ENCODE measurements at places on chromosomes 4 and X.

DNA sequence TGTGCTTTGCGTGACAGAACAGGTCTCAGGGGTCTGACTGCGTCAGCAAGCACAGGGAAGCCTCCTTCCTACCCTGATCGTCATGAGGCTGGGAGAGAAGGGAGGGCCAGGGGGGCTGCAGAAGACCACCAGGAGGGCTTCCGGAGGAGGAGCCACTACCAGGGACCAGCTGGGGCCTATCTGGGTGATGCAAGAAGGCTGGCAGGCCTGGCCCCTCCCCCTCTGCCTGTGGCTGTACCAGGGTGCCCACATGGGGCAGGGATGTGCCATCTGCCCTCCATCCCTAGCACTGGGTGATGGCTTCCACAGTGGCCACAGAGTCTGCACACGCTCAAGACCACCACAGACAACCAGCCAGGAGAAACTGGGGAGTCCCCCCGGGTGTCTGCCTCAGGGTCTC lies 116.4 kb upstream of the NKX1-1 start:
- no peak for DNase-seq

DNA sequence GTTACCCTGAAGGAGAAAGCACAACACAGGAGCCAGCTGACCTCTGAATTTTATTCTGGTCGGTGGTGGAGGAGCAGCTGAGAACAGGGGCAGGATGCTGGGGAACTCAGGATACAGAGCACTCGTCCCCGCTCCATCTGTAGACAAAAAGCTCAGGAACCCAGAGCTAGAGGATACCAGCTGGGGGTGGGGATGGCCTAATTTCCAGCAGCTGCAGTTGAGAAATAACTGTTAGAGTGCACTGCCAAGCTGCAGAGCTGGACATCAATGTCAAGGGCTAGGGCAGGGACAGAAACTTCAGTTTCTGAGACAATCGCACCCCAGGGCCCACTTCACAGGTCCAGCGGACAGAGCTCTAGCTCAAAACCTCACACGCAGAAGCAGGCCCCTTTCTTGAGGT lies 122.1 kb upstream of the GUCY1A1 start:
- DNase-seq, result no peak

DNA sequence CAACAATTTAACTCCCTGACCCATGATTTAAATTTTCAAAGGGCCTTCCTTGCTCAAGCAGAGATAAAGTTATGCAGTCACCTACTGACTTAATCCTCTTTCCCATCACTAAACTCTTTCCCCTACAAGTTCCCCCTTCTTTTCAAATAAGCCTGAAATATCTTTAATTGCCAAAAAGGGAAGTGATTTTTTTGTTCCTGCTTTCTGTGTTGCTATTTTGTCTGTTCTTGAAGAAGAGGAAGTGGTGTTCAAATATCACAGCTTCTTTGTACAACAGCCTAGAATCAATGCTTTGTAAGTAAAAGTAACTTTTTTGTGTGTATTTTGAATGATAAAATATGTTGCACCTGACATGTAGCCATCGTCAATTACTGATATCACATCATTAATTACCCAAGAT lies 595.9 kb downstream of the CENPC start:
- no peak for DNase-seq

DNA sequence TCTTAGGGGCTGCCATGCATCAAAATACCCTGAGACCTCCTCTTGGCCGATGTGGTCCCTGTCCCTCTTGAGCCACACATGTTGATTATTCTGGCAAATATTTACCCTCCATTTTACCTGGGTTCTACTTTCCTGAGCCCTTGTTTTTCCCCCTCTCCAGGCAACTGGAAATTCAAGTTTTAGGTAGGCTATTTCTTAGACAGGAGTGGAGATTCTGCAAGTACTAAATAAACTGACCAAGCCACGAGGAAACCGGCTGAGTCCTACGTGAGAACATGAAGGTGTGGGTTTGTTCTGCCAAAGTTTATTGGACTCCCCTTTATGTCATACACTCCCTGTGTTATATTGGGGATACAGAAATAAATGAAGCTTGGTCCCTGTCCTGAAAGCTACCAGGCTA lies 88.1 kb downstream of the RTL5 start:
- no peak for DNase-seq

DNA sequence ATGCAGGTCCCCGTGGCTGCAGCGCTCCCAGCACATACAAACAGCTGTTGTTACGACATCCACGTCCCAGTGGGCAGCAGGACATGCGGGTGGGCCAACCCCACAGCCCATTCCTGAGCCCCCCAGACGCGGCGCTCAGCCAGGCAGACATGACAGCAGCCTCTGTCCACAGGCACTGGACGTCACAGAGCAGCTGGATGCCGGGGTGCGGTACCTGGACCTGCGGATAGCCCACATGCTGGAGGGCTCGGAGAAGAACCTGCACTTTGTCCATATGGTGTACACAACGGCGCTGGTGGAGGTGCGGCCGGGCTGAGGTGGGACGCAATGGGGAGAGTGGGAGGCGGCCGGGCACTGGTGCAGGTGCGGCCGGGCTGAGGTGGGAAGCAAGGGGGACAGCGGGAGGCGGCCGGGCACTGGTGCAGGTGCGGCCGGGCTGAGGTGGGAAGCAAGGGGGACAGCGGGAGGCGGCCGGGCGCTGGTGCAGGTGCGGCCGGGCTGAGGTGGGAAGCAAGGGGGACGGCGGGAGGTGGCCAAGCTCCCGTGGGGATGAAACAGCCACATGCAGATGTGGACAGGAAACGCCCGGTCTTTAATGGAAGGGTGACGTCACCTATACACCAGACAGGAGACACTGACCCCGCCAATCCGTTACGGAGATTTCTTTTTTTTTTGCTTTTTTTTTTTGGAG lies 9.4 kb downstream of the PLCXD1 start:
- DNase-seq, result no peak

DNA sequence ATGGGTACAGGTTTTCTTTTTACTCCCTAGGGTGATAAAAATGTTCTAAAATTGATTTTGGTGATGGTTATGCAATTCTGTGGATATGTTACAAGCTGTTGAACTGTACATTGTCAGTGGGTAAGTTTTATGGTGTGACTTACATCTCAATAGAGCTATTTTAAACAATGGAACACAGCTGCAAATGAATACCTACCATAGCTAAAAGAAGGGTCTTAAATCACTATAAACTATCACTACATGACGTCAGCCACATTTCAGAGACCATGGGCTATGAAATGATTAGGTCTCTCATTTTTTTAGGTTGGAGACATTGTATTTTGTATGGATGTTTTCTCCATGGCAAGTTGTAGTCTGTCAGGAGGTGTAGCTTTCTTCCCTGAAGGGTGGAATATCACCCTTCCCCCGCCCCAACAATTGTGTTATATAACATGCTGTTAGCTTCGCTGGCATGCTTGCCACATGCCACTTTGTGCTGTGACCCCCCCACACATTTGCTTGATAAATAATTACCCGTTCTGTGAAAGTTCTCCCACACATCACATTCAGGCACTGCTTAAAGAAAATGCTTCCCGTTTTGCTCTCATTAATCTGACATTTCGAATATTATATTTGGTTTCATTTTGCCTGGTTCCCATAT lies 159.7 kb downstream of the ARHGAP10 start:
- DNase-seq, result no peak

GRCh38 chr4:79450053-79450452 lies 42.0 kb upstream of the GK2 start:
- DNase-seq, result no peak

GRCh38 chrX:145506214-145506613 lies 258.9 kb downstream of the SPANXN1 start:
- DNase-seq, result no peak

DNA sequence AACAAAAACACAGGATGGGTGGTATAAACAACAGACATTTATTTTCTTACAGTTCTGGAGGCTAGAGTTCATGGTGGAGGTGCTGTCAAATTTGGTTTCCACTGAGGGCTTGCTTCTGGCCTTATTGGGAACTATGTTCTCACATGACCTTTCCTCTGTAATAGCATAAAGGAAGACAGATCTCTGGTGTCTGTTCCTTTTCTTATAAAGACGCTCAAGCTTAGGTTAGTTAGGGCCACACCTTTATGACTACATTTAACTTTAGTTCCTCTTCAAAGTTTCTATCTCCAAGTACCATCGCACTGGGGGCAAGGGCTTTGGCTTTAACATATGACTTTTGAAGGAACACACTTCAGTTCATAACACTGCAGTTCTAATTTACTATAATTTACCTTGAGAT lies 543.8 kb upstream of the CPEB2 start:
- DNase-seq, result no peak

GRCh38 chrX:133249266-133250058 lies 31.3 kb upstream of the TFDP3 start:
- no peak for DNase-seq
